ENCODE measurements at places on chromosomes 12 and 14.

DNA sequence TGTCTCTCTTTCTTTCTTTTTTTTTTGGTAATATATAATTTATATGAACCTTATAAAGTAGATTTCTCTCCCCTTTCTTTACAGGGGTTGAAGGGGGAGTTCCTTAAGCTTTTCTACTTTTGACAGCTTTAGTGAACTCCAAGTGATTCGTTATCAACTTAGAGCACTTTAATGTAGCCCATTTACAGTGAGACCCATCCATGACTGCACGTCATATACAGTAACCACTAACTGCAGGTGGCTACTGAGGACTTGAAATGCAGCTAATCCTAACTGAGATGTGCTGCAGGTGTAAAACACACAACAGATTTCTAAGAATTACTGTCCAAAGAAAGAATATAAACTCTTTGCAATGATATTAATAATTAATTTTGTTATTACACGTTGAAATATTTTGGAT lies 582 bp downstream of the LRRIQ1 start:
- DNase-seq = no peak

- no peak for DNase-seq
These were observed 9.8 kb downstream of the RARG start for GRCh38 chr12:53222170-53222721.

DNA sequence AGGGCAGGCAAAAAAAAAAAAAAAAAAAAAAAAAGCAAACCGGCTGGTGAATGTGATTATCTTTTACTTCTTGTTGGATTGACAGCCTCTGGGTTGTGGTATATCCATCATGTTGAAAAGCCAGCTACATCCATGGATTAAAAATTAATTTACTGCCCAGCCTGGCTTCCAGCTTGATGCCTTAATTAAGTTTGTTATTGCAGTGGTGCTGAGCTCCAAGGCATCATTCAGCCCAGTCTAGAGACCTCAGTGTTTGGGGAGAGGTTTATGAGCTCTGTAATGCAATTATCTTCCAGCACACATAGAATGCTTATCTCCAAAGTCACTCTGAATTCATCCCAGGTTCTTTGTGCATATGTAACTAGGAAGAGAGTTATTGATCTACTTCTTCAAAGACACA lies 114.8 kb downstream of the RIMBP2 start:
- DNase-seq = no peak

DNA sequence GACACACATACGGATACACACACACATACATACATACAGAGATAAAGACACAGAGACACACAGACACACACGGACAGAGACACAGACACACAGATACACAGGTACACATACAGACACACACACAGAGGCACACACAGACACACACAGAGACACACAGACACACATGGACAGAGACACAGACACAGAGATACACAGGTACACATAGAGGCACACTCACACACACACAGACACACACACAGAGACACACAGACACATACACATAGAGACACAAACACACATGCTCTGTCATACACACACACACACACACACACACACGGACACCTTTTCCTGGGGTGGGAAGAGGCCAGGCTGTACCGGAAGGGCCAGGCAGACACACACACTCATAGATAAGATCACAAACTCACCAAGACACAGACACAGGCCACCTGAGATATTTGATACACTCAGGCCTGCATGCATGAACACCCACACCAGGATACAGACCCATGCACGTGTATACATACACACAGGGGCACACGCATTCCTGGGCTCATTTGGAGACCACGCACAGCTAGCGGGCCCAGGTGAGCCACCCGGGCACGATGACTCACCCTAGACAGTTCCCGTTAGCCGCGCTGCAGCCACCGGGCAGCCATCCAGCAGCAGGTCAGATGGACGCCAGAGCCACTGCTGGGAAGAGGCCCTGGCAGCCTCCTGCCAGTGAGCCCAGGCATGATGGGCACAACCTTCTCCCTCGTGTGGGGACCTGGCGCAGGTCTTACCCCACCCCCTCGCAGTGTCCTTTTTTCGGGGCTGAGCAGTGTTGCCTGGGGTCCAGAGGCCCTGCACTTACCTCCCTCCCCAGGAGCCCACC lies 1.8 kb upstream of the AHNAK2 start:
- no peak for DNase-seq

- DNase-seq = no peak
These were observed 488.9 kb downstream of the MDGA2 start for GRCh38 chr14:47186486-47186885.

- no peak for DNase-seq
These were observed 170.5 kb upstream of the LHX5 start for GRCh38 chr12:113642216-113642615.

GRCh38 chr12:59808317-59808910 lies 212.6 kb downstream of the SLC16A7 start:
- no peak for DNase-seq

DNA sequence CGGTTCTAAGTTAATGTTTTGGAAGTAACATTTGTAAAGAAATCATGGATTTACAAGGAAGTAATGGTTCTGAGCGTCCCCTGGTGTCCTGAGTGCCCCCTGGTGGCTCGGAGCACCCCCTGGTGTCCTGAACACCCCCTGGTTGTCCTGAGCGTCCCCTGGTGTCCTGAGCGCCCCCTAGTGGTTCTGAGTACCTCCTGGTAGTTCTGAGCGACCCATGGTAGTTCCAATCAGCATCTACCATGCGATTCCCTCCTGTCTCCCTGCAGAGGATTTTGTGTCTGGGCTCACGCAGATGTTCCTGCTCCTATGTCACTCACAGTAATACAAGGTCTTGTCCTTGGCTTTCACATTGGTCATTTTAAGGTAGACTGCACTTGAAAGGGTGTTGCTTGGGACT lies 1352.9 kb downstream of the TMEM121 start:
- DNase-seq = no peak

DNA sequence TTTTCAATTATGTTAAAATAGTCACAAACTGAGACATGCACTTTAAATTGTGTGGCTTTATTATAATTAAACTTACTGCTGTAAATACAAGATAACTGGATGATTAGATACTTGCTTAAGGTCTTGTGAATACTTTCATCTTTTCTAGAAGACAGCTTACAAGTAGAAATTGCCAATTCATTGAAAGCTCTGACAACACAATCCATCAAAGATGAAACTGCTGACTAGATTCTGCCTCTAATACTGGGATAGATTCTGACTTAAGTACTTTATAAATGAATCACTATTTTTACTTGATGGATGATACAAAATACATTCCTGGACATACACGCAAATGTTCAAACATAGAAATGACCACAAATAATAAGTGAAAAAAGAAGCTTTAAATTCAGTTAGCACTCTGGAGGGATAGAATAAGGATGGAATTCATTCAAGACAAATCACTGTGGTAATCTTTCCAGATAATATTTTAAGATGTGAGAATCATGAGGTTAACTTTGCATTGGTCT lies 876.8 kb downstream of the RPS29 start:
- DNase-seq = no peak

DNA sequence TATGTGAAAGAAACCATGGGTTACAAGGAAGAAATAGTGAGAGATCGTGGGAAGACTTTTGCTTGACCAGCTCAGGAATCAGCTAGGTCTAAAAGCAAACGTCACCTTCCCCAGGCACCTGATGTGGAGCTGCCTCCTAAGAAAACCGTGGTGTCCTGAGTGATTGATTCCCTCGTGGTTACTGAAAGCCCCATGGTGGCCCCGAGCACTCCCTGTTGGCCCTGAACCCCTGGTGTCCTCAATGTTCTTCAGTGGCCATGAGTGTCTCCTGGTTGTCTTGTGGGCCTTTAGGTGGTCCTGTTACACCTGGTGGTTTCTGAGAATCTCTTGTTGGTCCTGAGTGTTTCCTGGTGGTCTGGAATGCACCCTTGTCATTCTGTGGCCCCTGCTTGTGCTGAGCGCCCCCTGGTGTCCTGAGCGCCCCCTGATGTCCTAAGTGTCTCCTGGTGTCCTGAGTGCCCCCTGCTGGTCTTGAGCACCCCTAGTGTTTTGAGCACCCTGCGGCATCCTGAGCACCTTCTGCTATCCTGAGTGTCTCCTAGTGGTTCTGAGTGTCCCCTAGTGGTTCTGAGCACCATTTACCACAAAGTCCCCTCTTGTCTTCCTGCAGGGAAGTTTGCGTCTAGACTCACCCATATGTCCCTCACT lies 518.7 kb downstream of the TMEM121 start:
- DNase-seq = no peak

DNA sequence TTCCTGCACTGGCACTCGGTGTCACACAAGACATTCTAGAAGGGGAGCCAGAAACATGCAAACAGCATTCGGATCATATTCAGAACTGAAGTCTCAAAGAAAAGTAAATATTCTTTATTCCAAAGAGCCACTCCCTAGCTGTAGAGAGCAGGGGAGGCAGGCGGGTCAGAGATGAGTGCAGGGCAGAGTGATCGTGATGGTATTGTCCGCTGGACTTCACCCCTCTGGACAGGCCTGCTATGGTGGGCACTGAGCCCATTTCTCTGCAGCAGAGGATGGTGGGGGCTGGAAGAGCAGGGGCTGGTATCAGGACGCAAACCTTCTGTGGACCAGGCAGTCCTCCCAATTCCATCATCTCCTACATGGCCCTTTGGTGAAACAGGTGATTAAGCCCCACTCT lies 25.6 kb downstream of the IRF2BPL start:
- no peak for DNase-seq

DNA sequence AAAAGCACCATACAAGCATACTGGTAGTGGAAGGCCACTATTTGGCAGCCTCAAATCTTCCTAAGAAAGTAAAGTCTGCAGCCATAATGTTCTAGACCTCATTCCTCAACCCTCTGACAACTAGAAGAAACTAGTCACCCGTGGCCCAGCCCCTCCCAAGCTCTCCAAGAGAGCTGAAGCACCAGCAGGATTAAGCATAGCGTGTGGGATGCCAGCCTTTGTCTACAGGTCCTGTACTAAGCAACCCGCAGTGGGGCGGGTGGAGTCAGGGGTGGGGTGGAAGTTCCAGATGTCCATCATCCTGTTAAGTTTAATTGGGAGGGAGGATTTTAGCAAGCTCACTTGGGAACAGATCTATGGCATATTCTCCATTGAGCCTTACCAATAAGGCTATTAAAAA lies 14.2 kb downstream of the SLC11A2 start:
- no peak for DNase-seq

- no peak for DNase-seq
These were observed 521.6 kb downstream of the SNAPC1 start for GRCh38 chr14:62283837-62284236.

GRCh38 chr12:121579981-121580868 lies 598 bp downstream of the KDM2B start:
- DNase-seq = peak; percentile 84

GRCh38 chr14:88379706-88380343 lies 5.6 kb upstream of the SPATA7 start:
- no peak for DNase-seq

DNA sequence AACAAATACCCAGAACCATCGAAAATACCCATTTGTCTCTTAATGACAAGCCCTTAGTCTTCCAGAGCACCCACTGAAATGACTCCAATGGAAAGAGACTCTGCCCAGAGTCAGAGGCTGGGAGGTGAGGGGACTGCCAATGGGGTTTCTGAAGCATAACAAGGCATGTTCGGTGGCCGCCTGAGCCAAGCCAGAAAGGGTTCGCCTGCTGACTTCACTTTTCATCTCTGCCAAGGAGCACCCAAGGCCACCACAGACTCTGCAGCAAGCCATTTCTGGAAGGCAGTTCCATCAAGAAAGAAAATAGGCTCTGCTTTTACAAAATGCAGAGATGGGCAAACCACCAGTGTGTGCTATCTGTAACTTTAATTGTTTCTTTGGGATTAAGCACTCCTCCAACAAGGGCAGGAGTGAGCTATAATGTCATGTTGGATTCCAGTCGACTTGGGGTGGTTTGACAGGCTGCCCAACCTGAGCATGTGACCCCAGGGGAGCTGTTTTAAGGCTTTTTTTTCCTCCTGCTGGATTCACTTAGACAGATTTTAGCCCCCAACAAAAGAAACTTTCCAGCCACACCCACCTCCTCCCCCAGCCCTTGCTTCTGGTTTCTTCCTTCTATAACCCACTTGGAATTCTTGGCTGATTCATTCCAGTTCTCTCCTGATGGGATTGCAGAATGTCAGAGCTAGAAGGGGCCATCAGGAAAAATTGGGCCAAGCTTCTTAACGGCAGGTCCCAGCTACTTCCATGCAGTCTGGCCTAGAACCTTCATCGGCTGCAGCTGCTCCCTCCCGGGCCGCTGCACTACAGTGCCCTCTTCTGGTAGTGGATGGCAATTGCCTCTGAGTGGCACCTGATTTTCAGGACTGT lies 24.1 kb downstream of the CKAP4 start:
- DNase-seq = no peak

DNA sequence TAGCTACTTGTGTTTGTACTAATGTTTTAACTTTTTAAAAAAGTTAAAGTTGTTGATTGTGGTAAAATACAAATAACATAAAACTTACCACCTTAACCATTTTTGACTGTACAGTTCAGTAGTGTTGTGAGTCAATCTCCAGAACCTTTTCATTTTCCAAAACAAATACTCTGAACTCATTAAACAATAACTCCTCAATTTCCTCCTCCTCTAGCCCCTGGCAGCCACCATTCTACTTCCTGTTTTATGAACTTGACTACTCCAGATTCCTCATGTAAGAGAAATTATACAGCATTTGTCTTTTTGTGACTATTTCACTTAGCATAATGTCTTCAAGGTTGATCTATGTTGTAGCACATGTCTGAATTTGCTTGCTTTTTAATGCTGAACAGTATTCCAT lies 299.1 kb upstream of the AMIGO2 start:
- no peak for DNase-seq

- DNase-seq = no peak
These were observed 26.2 kb upstream of the LRRK2 start for GRCh38 chr12:40198601-40199000.

DNA sequence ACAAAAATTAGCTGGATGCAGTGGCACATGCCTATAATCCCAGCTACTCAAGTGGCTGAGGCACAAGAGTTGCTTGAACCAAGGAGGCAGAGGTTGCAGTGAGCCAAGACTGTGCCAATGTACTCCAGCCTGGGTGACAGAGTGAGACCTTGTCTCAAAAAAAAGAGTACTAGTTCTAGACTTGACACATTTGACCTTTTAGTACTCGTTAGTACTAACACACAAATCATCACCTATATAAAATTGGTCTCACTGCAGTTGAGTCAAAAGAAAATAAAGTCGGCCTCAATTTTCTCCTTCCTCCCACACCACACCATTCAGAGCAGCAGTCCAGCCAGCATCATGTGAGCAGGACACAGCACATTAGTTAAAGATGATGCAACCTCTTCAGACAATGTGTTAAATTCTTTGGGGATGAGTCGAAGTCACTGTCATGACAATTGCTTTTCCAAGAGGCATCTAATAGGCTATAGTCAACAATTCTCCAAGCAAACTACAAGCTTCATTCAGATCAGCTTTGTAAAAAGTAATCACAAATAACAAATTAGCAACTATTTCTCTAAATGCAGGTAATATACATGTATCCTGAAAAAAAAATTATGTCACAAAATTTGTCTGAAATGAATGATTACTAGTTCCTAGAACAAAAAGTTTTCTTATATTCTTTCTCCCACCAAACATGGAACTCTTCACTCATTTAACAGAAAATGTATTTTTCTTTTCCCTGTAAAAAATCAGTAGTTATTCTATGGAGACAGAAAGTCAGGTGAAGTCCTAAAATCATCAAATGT lies 55.6 kb downstream of the CLIP1 start:
- no peak for DNase-seq
